Stimulated activated CD4-positive, alpha-beta T cell treated with anti-CD3 and anti-CD28 coated beads, TNF-alpha, amount 100 ng/mL, for 1 hour (primary cell): ENCODE measurements at places on chromosomes 5 and 9.

- DNase-seq = no peak
These were observed 60.6 kb downstream of the FAM174A start for GRCh38 chr5:100595812-100596173.

DNA sequence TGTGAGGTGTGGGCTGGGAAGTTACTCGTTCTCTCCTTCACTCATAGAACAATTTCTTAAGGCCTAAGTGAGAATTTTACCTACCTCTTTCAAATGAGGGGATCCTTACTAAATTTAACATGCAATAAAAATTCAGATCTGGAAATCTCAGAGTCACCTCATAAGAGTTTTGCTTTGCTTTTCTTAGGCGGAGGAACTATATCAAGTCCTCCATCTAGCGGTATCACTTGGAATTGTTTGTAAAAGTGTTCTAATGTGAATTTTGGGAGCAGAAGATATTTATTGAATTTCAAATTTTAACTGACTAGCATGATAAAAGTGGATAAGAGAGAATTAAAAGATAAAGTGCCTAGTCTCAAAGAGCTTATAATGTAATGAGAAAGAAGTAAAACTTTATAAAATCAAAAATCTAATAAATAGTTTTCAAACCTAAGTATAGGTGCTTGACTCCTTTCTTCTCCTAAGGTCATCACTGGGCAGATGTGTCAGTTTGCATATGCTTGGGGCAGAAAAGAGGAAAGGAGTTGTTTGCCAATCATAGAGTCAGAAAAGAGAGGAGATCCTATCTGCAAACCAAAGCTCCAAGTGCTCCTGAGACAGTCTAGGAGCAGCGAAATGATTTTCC lies 145.7 kb upstream of the DAB2 start:
- no peak for DNase-seq

DNA sequence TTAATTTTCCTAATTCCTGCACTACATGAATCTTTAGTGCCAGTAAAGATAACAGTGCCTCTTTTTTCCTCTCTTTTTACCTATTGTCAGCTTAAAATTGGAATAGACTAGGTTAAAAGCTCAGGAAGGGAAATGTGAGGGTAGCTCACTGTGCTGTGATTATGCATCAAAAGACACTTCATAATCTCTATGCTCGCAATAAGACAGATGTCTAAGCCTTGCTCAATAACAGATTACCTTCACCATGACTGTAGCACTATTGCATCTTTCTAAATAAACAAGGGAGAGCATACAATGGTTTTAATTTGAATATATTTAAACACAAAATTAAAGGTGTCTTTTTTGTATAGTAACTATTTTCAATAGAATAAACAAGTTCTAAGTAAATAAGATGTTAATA lies 130.1 kb downstream of the FBN2 start:
- no peak for DNase-seq

DNA sequence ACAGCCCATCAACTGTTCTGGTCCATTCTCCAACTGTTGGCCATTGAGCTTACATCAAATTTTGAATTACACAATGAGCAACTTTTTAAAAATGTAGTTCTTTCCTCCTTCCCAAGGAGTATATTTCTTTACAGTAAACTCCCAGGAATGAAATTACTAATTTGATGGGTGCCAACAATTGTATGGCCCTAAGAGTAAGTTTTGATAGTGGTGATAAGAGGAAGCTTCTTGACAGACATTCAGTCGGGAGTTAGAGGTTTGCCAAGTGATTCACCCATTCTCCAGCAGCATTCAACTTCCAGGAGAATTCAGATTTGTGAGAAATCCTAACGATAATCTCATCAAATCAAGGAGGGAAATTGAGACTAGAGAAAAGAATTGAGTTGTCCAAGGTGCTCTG lies 579.9 kb downstream of the ACTL7B start:
- DNase-seq = no peak

- DNase-seq = no peak
These were observed 138.4 kb upstream of the ZNF618 start for GRCh38 chr9:113737517-113738271.

DNA sequence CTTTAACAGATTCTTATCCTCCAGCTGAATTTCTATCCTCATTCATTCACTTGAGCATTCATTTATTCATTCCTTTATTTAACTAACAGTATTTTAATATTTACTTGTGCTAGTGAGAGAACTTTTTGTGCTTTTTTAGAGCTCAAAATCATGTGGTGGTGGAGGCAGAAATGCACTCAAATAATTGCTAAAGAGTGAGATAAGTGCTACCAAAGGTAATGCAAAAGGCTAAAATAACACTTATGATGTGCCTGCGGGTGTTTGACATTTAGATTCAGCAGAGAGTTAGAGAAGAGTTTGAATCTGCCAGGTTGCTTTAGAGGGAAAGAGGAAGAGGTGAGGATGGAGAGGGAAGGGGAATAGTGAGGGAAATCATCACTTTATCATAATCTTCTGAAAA lies 431.5 kb upstream of the EDIL3 start:
- no peak for DNase-seq
